ENCODE measurements at places on chromosomes 5 and 9.

GRCh38 chr9:15423231-15423985 lies 732 bp downstream of the SNAPC3 start:
- DNase-seq: no peak

GRCh38 chr5:173909199-173909598 lies 21.1 kb downstream of the CPEB4 start:
- no peak for DNase-seq

- DNase-seq: no peak
Measured at GRCh38 chr9:96425500-96426169, 7.5 kb upstream of the ZNF367 start.

- DNase-seq: no peak
Measured at GRCh38 chr5:178685386-178686059, 44.9 kb downstream of the ZNF354A start.

DNA sequence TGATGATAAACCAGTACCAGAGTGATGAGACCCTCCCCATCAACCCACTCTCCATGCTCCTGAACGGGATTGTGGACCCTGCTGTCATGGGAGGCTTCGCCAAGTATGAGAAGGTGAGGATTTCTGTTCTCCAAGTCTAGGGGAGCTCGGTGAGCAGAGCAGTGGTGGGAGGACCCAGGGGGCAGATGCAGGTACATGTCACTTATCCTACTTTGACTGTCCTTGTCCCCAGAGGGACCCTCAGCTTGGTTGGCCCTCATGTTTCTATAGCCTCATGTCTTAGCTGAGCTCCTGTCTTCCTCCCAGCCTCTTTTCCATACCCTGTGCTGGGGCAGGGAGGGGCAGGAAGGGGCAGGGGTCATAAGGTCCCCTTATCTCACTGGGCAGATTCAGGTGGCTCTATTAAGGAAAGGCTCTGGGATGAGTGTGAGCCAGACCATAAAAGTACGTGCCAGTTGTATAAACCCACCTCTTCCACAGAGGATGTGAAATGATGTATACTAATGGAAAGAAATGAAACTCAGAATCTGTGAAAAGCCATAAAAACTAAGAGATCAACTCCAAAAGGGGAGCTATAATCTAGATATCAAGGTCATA lies 38.0 kb upstream of the FOXI1 start:
- DNase-seq: no peak

- no peak for DNase-seq
Measured at GRCh38 chr5:168649306-168649705, 70.1 kb upstream of the PANK3 start.

- no peak for DNase-seq
Measured at GRCh38 chr9:19149230-19149629, 21.9 kb upstream of the PLIN2 start.

DNA sequence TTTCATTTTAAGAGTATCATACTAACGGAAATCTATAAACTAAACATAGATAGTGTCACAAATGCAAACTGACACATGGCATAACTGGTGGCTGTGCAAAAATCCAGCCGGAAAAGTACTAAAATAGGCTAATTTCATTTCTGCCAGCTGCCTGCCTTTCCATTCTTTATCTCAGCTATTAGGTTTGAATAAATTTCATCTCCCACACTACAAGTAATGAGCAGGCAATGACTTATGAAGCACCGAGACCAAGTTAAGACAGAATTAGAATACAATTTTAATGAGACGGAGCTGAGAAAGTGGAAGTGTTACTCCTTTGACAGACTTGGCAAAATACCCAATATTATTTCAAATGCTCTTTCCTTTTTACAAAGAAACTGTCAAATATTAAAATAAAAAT lies 258.8 kb upstream of the ZNF608 start:
- no peak for DNase-seq

DNA sequence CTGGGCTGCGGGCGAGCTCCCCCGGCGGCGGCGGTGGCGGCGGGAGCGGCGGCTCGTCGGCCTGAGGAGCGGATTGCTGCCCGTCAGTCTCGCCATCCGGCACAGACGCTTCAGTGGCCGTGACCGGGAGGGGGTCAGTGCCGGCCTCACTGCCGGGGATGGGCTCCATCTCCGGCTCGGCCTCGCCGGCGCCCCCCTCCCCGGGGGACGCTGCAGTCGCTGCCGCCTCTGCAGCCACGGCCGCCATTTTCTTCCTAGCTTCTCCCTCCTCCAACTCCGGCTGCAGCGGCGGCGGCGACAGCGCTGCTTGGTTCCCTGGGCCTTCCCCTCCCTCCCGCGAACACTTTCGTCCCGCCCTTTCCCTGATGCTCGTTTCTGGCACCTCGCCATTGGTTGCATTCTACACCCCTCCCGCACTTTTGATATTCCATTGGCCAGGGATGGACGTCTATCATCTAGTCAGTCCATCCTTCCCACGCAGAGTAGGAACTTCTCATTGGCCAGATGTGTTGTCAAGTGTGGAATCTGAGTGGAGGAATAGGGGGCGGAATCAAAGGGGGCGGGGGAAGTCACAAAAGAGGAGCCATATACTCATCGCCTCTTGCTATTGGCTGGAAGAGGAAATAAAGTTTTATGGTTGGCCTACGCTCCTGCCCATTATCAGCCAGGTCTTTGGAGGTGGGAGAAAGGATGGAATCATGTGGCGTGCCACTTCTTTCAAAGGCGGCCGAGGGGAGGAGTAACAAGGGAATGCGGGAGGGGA lies at the start of gene PWWP2A:
Gene PWWP2A (minus strand): TSS at position 309 of the 763 bp plus-strand sequence. CDS start 62 bp downstream, at position 247.
- DNase-seq: peak; percentile 97

DNA sequence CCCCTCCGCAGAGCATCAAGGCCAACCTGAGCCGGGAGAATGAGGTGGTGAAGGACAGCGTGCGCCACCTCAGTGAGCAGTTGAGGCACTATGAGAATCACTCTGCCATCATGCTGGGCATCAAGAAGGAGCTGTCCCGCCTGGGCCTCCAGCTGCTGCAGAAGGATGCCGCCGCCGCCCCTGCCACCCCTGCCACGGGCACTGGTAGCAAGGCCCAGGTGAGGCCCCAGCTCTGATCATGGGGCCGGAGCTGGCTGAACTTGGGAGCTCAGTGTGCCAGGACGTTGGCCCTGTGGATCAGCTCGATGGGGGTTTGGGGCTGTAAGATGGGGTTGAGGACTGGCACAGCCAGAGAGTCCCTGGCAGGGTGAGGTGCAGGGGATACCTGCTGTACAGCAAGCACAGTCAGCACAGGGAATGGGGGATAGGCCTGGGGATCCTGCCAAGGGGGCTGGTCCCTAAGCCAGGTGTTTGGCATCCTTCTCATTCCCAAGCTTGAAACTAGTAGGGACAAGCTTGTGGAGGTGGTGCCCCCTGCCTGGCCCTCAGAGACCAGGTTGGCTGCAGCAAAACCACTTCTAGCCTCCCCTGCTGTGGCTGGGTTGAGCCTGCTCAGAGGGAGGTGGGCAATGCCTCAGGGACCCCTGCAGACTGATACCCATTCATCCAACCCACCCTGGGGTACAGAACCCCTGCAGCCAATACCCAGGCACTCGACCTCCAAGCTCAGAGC lies 22.5 kb downstream of the OLFML2A start:
- DNase-seq: no peak

DNA sequence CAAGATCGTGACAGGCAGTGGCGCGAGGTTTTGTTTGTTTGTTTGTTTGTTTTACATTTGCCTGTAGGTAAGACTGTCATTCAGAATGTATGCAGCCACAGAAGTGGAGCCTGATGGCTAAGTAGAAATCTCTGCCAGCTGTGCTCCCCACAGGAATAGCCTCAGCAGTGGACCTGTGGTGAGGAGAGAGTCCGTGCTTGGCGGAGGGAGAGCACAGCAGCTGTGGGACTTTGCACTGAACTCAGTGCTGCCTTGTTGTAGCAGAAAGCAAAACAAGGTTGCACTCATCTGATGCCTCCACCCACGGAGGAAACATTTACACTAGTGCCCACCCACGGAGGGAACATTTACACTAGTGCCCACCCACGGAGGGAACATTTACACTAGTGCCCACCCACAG lies 4.4 kb upstream of the ZNF782 start:
- DNase-seq: no peak

DNA sequence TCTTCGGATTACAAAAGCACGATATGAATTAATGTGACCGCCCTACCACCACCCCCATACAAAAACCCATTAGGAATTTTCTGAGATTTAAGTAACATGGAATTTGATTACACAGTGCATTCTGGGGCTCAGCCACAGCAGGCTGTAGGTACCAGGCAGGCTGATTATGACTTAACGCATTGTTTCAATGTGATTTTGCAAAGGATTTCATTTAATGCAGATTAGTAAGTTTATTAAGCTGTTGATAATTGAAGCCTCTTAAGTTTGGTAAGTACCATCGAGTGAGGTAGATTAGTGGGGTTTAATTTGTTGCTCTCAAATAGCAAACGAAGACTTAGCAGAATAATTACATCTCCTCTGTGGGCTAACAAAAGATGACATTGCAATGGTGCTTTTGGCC lies 240.1 kb downstream of the TRPM3 start:
- no peak for DNase-seq

- no peak for DNase-seq
Measured at GRCh38 chr5:177045631-177046030, 23.1 kb downstream of the ZNF346 start.

GRCh38 chr5:78799266-78800017 lies 150.9 kb upstream of the LHFPL2 start:
- no peak for DNase-seq

DNA sequence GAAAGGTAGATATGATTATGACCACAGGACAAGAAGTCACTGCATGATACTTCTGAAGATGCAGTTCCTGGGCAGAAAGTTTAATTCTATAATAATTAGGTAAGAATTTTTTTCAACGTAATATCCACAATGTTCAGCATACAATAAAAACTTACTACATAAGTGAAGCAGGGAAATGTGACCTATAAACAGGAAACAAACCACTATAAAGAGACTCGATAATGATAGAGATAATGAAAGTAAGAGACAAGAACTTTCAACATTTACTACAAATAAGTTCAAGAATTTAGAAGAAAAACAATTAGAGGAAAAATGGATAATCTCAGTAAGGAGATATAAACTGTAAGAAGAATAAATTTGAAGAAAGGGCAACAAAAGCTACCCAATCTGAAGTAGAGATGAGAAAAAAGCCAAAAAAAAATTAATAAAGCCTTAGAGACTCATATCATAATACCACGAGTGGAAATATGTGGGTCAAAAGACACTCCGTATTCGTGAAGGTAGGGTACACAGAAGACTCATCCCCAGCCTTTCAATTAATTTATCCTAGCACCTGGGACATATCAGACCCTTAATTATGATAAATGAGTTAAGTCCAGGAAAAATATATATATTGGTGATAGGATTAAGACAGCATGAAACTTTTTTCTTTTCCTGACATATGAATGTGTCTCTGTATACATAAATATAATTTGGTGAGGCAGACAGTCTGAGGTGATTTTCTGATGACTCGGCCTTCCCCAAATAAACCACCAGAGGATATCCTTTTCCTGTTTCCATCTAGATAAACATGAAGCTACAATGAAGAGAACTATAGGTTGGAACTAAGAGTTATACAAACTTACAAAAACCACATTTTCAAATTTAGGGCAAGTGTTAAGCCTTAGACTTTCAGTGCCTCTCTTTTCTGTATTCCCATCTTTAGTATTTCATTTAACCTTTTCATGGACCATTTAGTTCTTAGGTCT lies 120.4 kb downstream of the RAPGEF6 start:
- no peak for DNase-seq

DNA sequence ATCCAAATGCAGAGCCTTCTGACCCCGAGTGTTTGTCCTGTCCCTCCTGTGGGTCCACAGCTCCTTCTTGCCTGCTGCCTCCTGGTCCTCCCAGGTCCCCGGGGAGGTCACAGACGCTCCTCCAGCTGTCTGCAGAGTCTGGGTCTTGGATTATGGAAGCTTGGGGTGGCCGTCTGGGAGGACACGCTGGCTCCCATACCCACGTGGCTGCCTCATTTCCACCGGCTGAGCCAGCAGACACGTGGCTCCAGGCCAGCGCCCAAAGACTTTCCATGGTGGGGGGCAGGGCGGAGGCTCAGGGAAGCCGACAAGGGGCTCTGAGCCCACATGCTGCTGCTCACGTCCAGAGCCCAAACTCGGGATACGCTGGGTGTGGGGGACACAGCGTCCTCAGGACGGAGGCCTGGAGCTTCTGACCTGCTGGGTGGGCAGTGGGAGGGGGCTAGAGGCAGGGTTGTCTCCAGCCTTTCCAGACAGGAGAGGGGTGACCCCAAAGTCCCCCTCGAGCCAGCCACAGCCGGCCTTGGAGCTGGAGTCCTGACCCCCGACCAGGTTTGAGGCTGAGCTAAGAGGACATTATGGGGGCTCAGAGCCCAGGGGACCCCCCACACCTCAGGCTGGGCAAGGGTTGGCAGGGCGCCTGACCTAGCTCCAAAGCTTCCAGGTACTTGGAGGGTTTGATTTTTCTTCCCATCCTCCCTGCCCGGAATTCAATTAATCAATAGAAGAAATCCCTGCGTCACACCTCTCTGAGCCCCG lies 24.2 kb upstream of the RNU6ATAC start:
- DNase-seq: no peak

DNA sequence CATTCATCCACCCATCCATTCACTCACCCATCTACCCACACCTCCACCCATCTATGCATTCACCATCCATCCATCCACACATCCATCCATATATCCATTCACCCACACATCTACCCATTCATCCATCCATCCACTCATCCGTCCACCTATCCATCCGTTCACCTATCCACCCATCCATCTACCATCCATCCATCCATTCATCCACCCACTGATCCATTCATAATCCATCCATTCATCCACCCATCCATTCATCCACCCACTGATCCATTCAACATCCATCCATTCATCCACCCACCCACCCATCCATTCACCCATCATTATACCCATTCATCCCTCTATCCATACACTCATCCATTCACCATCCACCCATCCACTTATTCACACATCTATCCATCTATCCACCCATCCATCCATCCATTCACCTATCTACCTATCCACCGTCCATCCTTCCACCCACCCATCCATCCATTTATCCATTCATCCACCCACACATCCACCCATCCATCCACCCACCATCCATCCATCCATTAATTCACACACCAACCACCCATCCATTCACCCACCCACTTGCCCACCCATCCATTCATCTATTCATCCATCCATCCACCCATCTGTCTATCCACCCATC lies 336.5 kb upstream of the IRX4 start:
- no peak for DNase-seq

GRCh38 chr9:130448035-130448624 lies 3.4 kb downstream of the ASS1 start:
- no peak for DNase-seq

DNA sequence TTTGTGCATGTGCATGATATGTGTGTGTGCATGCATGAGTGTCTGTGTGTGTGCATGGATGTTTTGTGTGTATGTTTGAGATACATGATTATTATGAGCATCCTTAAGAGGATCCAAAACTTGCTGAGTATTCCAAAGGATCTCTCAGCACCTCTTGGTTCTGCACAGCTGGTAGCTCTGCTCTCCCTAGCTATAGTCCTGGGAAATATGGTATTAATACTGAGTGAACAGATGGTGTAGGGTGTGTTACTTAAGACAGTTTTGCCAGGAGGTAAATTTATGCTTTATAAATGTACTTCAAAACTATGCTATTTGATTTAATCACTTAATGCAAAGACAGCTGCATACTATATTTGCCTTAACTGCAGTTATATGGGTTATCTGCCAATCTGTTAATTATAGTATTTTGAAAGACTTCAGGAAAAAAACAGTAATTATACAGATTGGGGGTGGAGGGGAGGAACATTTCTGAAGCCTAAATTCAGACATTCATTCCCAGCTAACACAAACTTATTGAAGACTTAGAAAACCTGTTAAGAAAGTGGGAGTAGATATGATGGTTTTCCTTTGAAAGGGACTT lies 215.5 kb downstream of the MPDZ start:
- no peak for DNase-seq

- no peak for DNase-seq
Measured at GRCh38 chr5:148626081-148626613, 28.2 kb downstream of the HTR4 start.

- DNase-seq: no peak
Measured at GRCh38 chr5:34833976-34834793, 4.8 kb upstream of the TTC23L start.

Data from stimulated activated CD4-positive, alpha-beta T cell treated with anti-CD3 and anti-CD28 coated beads, Interleukin-15, amount 100 ng/mL, for 48 hours (primary cell).